ENCODE measurements at places on chromosomes 6 and 20.

- DNase-seq = peak; percentile 74
Measured at GRCh38 chr6:131909408-131910218, 41.6 kb downstream of the CCN2 start.

- DNase-seq = no peak
Measured at GRCh38 chr6:161596807-161597520, 323.1 kb upstream of the AGPAT4 start.

DNA sequence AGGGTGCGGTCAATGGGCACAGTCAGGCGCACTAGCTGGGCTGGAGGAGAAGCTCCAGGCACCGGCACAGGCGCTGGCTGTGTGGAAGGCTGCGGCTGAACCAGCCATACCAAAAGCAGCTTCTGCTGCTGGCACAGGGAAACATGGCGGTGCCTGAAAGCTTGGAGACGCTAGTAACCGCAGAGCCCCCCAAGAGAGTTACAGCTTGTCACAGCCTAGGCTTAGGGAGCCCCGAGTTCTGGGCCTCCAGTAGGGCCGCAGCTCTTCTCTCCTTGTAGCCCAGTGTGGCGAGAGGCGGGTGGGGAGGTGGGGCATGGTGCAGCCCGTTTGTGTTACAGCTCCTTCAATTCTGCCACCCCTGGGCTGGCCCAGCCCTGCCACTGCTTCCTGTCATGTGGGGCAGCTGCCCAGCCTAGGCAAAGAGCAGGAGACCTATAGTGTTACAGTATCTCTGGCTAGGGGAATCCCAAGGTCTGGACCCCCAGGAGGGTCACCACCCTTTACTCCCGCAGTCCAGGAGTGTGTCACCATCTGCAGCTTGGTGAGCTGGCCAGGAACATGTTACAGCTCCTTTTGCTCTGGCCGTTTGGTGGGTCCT is 58.6 kb upstream of the MANEA start:
- DNase-seq = no peak

GRCh38 chr6:38192487-38192886 is 373.0 kb downstream of the ZFAND3 start:
- DNase-seq = no peak

DNA sequence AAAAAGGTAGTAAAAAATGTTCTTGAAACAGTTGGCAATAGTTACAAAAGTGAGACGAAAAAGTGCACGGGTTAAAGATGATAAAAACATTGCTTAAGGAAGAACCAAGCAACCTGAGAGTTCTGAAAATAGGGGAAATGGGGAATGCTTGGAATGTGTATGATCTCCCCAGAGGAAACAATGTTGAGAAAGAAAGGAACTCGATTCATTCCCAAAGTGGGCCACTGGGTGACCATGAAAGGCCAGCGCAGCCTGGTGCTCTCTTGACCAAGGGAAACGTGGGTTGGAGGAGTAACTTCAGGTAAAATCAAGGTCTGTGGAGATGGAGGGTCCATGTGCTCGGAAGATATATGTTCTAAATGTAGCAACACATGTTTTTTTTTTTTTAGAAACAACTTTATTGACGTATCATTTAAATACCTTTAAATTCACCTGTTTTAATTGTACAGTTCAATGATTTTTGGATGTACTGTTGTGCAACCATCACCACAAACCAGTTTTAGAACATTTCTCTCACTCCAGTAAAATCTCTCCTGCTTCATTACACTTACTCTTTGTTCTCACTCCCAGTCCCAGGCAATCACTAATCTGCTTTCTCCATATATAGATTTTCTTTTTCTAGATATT is 34.5 kb upstream of the CEP85L start:
- DNase-seq = no peak

- no peak for DNase-seq
Measured at GRCh38 chr6:152004036-152004566, 196.6 kb downstream of the ESR1 start.
